HuH-7.5 (cell line): ENCODE measurements at places on chromosomes 11 and 22.
A peak's percentile ranks its signal among the peaks of the same experiment; 100 is the strongest.

- no peak for DNase-seq
These were observed 941.8 kb downstream of the BRD1 start for GRCh38 chr22:48885919-48886305.

DNA sequence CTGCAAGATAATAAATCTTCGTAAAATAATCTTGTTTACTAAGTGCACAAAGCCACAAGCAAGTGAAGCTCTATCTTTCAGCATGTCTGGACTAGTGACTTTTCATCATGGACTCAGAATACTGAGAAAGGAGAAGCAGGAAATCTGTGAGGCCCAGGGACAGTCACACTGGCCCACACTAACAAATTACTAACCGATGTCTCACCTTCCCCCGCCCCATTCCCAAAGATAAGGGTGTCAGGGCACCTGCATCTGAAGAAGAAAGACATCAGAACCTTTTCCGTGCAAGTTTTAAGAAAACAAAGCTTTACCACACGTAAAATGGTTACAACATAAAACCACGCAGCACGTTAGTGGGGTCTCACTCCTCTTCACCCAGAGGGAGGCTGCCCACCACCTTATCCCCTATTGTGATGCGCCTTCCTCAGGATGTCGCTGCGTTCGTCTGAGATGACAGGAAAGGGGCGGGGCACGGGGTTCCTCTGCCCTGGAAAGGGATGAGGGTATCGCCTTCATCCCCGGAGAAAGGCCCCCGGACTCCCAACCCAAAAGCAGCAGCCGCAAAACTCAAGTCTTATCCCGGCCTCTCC lies 616 bp downstream of the BTBD10 start:
- DNase-seq, result peak; percentile 29

GRCh38 chr11:102733232-102733875 lies 8.6 kb upstream of the MMP8 start:
- peak; percentile 47 for DNase-seq

- no peak for DNase-seq
These were observed 803 bp upstream of the IFT27 start for GRCh38 chr22:36776722-36777121.

DNA sequence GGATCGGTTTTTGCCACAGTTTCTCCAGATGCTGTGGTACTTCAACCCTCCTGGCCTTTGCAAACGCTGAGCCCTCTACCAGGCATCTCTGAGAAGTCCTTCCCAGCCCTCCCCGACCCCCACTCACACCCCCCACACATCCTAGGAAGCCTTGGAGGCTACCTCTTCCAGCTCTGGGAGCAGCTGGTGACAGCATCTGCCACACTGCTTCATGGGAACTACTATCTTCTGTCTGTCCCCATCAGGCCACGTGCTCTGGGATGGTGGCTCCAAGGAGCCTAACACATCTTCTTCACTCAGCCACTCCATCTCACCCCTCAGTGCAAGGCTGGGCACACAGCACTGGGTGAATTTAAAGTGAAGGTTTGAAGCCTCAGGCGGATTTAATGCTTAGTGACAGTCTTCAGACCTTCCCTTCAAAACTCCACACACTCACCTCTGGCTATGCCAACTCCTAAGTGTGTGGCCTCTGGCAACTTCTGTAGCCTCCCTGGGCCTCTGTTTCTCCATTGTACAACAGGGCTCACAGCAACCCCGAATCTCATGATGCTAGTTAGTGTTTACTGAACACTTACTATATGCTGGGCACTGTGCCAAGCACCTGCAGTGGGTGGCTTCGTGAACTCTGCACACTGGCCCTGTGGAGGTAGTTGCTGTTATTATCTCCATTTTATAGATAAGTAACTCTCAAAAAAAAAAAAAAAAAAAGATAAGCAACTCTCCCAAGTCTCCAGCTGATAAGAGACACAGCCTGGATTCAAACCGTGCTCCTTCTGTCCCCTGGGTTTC lies 7.3 kb upstream of the TP53I11 start:
- no peak for DNase-seq

DNA sequence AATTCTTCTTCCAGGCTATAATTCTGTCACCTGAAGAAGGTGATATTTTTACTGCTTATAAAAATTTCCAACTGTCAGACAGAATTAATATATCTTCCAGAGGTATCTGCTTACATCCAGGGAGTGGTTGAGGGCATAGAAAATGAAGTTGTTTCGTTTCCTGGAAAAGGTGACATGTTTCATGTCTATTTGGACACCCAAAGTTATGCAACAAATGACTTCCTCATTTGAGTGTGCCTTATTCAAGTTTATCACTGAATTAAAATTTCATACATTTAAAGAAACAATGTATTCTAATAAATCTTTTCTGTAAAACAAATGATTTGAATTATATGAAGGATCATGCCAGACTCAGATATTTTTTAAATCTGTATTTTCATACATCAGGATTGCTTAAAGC lies 8.5 kb upstream of the GRAMD1B start:
- DNase-seq, result no peak

DNA sequence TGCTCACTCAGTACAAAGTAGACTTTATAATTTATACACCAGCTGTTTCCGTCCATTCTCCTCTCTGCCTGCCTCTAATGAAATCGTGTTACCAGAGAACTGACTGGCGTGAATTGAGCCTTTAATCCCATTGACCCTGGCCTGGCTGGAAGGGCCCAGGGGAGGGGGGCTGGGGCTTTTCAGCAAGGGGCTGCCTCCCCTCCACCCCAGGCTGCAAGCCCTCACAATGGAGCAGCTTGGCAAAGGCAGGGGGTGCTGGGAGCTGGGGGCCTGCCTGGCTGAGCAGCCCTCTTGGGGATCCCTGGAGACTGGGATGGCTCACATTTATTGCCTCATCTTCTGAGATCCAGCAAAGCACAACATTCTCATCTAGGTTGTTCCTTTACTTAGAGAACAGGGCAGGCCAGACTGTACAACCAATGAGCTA lies 25.8 kb upstream of the LMO1 start:
- no peak for DNase-seq

- no peak for DNase-seq
These were observed 1.6 kb downstream of the EFEMP2 start for GRCh38 chr11:65870706-65871681.

DNA sequence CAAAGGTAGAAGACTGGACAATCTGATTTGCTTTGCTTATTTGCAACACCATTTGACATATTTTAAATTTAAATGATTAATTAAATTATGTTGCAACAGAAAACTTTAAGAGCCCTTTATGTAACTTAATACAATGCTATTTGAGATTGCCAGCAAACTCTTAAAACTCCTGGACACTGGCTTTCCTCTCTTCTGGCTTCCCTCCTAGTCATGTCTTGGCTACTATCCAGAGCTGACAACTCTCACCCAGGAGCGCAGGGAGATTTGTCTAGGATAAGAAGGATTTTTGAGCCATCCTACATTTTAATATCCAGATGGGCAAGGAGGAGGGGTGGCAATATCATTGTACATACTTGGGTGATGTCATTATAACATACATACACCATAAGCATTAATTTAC lies 134.3 kb downstream of the ELP4 start:
- DNase-seq, result no peak

DNA sequence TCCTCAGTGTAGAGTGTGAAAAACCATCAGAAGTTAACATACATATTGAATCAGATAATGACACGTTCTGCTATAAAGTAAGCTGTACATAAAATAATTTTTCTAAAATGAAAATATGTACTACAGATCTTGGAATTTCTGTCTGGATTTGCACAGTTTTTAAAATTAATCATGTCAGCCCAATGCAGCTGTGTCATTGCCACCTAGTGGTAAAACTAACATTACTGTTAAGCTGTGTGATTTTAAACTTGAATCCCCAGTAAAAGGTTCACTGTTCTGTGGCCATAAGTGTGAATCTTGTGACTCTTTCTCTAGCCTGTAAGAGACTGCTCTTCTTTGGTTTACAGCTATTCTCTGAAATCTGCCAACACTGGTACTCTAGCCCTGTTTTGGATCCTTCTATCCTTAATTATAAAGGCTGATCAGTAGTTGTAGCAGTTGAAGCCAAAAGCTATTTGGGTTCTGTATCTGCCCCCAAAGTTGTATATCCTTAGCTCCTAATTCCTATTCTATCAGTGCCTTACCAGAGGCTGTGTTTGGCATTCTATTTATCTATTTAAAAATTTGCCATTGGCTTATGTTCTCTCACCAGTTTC lies 4.0 kb downstream of the JRKL start:
- no peak for DNase-seq

DNA sequence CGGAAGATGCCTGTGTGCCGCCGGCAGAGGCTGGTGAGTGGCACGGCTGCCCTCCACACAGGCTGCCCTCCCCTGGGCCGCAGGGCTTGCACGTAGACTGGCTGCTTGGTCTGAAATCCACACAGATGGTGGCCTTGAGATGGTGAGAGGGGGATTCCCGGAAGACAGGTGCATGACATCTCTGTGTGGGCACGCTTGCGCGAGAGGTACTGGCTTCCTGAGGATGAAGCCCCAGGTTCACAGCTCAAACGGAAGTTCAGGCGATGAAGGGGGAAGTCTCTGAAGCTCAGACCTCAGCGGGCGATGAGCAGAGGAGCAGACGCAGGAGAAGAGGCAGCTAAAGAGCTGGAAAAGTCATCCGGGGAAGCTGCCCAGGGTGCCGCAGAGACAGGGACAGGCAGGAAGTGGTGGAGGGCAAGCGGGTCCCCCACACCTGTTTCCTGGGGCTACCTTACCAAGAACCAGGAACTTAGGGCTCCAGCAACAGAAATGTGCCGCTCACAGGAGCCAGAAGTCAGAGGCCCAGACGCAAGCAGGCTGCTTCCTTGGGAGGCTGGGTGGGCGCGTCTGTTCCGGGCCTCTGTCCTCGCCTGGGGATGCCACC lies 7.2 kb downstream of the CRELD2 start:
- DNase-seq, result no peak

DNA sequence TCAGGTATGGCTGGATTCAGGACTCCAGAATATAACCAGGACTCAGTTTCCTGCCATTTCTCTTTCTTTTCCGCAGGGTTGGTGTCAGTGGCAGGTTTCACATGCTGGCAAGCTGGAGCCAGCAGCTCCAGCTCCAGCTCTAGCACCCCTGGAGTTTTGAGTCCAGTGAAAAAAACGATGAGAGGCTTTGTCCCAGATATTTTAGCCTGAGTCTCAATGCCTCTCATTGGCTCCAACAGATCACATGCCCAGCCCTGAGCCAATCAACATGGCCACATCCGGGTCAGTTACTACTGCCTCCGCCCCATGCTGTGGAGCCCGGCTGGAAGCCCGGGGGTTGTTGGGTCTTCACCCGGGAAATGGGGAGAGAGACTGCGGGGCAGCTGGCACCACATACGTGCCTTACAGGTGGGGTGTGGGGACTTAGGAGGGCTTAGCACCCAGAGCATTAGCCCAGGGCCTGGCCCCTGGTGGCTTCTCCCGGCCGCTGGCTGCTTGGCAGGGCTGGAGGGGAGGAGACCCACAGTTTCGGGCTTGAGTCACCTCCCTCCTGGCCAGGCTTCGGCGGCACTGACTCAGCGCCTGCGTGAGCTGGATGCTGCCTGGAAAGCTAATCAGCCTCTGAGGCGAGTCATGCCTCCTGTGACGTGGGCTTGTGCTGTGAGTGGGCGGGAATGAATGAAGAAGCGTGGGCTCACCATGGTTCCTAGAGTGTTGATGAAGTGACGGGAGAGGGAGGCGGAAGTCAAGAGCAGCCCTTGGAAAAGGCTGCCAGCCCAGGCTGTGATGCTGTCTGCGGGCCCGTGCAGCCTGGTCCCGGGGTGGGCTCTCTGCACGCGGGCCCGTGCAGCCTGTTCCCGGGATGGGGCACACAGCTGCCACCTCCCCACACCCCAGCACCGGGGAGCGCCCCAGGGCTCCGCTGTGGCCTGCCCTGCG lies 15.3 kb upstream of the MRTFA start:
- peak; percentile 84 for DNase-seq

DNA sequence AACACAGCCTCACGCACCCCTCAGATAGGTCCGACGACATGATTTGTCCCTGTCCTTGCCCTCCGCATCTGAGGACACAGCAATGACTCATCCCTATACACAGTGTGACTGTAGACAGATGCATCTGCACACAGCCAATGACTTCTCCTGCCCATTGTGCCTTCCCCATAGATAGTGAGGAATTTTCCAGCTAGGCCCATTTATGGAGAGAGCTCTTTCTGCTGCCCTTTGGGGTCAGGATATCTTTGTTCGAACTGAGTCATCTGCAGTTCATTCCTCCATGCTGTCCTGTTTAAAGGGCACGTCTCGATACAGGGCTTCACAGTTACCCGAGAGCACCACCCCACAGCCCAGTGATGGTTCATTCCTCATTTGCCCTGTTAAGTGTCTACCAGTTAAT lies 96.7 kb downstream of the LARGE1 start:
- peak; percentile 11 for DNase-seq

DNA sequence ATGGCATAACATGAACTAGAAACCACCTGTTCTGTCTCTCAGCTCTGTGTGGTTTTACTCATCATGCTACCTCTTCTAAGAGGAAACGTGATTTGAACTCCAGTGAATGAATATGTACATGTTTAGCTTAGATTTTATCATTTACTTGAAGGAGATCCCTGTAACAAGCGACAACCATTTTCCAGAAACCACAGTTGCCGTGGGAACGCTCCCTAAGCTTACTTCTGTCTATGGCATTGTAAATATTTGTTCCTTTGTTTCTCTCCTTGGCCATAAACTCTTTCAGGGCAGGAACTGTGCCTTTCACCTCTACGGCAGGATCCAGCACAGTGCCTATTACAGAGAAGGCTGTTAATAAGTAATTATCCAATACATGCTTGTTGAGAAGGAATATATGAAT lies 17.1 kb upstream of the TPH1 start:
- DNase-seq, result no peak

- DNase-seq, result no peak
These were observed 20.4 kb downstream of the TUG1 start for GRCh38 chr22:30989474-30989873.

GRCh38 chr11:101127699-101128570 lies 1.7 kb downstream of the PGR start:
- DNase-seq, result no peak

DNA sequence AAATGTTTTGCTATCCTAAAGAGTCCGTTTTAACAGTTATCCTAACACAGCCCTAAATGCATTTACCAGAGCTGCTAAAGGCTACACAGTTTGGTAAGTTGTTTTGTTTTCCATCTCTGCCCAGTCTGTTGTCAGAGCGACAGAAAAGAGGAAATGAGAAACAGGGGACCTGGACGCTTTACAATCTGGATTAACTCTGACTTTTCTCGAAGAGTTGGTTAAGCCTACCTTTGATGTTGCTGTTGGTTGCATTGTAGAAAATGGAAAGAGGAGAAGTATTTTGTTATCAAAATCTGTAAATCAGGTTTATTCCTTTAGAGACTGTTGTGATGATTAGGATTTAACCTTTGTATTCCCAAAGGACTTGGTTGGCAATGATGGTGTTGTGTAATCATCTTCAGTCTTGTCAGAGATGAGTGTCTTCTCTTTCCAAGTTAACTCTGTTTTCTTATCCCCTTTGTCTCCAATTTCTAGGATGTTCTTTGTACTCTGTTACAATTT lies 481 bp downstream of the ANGPTL5 start:
- DNase-seq, result no peak
